ENCODE measurements at places on chromosomes 1 and 21.

DNA sequence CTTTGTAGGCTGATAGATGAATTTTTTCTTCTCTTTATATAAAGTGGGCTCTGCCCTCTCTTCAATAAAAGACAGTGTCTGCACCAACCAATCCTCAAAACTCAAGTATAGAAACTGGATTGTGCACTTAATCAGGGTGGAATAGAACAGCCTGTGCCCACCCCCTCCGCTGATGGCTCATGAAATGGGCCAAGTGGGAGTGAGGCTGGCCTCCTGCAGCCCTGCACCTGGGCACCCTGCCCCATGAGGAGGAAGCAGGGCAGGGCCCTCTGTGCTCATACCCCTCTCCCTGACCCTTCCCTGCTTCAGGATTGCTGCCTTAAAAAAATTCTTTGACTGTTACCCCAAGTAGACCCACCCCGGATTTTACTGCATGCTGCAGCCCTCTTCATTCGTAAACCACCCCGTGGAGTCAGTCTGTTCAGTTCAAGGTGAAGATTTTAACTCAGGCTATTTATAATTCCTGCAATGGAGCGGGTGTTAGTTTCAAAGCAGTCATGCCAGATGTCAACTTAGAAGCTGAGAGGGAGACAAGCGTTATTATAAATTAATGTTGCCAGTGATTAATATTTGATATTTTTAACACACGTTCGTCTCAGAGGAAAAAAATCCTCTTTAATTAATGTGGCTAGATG, 15.8 kb downstream of the PROK1 start:
- no peak for DNase-seq

- no peak for DNase-seq
These were observed 12.7 kb upstream of the IFNGR2 start for GRCh38 chr21:33390479-33390878.

GRCh38 chr1:165116732-165117131, 239.8 kb downstream of the LMX1A start:
- DNase-seq, result no peak

DNA sequence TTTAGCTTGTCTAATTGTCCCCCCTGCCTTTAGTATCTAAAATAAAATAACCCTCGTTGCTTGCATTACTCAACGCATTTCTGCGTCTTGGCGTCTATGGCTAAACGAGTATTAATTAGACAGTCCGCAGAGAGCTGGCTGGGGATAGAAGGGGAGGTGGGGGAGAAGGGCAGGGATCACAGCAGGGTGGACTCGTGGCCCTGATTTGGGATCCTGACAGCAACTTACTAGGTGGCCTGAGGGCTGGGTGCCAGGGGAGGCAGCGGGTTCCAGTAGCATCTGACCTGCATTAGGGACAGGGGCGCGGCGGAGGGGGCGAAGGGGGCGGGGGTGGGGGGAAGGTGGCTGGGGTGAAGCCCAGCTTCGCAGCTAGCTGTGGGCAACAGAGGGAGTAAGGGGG, 1.1 kb upstream of the BACE2 start:
- no peak for DNase-seq

GRCh38 chr1:169623132-169623926, 6.6 kb downstream of the SELP start:
- DNase-seq, result no peak

GRCh38 chr21:43768868-43769167, 7.3 kb downstream of the CSTB start:
- no peak for DNase-seq

Data from Kasumi-1 (cell line).